ENCODE measurements at places on chromosomes 13 and 19.
A peak's percentile ranks its signal among the peaks of the same experiment; 100 is the strongest.

- DNase-seq = no peak
Observed at GRCh38 chr13:30882026-30882850, 23.8 kb upstream of the MEDAG start.

GRCh38 chr13:29761815-29762214 lies 88.6 kb downstream of the UBL3 start:
- DNase-seq = no peak

DNA sequence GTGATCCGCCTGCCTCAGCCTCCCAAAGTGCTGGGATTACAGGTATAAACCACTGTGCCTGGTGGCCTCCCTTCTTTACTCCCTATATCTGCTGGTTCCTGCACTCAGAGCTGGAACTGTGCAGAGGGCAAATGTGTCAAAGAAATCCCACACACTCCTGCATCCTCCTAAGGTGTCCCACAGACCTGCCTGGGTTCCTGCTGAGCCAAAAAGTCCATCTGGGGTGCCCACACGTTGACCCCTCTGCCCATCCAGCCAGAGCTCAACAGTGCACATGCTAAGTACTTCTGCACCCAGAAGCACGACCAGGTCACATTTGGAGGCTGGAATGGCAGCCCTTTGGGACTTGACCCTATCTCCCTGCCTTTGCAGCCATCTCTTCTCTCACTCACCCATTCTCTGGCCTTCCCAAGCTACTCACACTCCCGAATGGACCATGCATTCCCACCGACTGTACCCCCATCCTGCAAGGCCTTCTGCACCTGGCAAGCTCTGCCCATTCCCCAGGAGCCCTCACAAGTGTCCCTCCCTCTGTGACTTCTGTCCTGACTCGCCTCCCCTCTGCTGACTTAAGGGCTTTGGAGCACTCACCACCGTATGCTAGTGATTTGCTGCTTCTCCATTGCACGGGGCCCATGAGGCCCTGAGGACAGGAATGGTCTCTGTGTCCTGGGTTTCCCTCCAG lies 152.1 kb downstream of the KCTD15 start:
- DNase-seq = no peak

GRCh38 chr13:46631179-46631542 lies 78.2 kb downstream of the LRCH1 start:
- DNase-seq = no peak

DNA sequence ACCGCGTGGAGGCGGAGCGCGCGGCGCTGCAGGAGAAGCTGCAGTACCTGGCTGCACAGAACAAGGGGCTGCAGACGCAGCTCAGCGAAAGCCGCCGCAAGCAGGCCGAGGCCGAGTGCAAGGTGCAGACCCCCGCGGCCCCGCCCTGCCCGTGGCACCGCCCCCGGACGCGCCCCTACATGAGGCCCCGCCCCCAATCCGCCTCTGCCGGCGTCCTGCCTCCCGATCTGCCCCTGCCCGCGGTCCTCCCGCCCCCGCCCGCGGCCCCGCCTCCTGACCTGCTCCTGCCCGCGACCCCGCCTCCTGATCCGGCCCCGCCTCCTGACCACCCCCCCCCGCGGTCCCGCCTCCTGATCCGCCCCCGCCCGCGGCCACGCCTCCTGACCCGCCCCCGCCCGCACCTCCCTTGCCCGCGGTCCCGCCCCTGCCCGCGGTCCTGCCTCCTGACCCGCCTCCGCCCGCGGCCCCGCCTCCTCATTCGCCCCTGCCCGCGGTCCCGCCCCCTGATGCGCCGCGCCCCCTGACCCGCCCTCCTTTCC lies 11.7 kb downstream of the PRR36 start:
- DNase-seq = peak; percentile 18
